Renal cortex interstitium (tissue), 15 donors: ENCODE measurements at places on chromosomes 3 and 15. TPM values are rescaled to one million over a fixed set of nuclear protein-coding genes. Genes with fewer than 3 reads are reported as not detected.

GRCh38 chr3:36738702-36739101 lies 25.7 kb downstream of the DCLK3 start:
- DNase-seq, result no peak

- DNase-seq, result no peak
Observed at GRCh38 chr3:11727207-11727606, 83.5 kb upstream of the VGLL4 start.

- DNase-seq, result no peak
Observed at GRCh38 chr3:15221574-15222217, 15.7 kb downstream of the CAPN7 start.

- no peak for DNase-seq
Observed at GRCh38 chr15:58686286-58686685, 63.2 kb downstream of the ADAM10 start.

DNA sequence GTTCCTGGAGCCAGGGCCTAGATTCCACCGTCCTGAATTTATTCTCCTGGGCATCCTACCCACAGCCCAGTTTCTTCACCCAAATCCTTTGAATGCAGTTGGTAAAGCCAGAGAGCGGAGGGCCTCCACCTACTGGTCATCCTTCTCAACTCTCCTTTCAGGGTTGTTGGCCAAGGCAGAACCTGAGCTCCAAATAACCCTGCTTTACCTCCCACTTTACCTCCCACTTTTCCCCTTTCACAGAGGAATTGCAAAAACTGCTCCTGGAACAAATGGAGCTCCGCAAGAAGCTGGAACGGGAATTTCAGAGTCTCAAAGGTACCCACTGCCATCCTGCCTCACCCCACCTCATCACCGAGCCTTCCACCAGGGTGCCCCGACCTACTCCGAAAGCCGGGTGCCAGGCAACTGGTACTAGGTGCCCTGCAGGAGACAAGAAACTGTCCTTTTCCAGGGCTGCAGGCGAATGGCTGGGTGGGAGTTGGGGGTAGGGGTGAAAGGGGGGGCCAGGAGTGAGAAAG lies 6.8 kb downstream of the SKOR1 start:
- no peak for DNase-seq

DNA sequence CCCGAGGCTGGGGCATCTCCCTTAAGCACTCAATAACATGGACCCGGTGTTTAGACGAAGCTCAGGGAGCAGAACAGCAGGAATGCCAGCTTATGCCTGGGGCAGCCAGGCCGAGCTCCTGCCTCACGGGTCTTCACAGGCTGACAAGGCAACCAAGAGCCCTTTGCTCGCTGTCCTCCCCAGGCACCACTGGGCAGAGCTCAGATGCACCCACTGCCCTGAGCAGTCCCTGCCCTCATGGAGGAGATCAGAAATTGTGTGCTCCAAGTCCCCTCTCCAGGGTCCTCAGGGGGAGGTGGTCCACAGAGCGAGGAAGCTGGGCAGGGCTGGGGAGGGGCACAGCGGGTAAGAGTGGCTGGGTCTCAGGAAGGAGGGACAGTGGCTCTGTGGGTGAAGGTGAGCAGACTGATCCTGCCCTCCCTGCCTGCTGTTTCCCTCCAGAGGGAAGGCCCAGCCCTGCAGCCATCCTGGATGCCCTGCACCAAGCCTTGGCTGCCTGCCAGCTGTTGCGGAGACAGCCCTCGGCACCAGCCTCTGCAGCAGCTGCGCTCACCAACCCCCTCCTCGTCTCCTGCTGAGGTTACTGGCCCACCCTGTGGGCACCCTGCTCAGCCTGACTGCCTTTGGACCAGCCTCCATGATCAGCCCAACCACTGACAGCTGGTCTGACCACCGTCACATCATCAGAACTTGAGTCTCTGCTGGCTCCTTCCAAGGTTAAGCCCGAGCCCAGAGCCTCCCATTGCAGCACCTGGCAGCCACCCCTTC lies 21.1 kb upstream of the GP9 start:
- DNase-seq, result no peak

GRCh38 chr3:188031121-188031520 lies 122.8 kb upstream of the LPP start:
- DNase-seq, result no peak

DNA sequence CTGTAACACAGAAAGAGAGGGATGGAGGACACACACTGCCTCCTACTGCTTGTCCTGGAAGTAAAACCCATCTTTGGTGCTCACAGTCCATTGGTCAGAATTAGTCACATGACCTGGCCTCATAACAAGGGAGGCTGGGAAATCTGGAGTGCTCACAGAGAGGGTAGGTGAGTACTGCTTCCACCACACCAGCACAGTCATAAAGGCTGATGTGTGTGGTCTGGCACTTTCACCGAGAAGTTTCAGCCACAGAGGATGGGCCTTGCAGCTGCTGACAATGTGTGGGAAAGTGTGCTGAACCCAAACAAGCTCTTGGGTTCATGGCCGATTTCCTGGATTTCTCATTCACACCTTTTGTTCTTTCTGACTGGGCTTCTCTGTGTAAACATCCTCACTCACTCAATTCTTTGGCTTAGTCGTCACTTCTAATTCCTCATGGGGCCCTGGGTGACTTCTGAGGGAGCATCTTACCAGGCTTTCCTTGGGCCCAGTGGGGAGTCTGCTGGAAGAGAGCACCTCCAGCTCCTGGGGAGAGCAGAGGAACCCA lies 100.7 kb downstream of the ASB7 start:
- DNase-seq, result no peak

The ADAMTSL3 gene
- 4.6 TPM for polyA plus RNA-seq
